ENCODE measurements at places on chromosomes 16 and 17.

DNA sequence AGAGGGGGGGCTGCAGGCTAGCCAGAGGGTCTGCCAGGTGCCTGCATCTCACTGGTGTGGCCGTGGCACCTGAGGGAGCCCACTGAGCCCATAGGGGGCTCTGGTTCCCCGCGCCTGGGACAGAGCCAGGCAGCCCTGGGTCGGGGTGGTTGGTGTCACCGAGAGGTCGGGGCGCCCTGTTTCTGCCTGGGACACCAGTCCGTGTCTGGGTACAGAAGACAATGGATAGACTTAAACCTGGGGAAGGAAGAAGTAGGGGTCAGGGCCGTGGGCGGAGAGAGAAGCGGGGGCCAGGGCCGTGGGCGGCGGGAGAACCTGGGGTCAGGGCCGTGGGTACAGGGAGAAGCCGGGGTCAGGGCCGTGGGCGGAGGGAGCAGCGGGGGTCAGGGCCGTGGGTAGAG is 3.0 kb downstream of the RFNG start:
- no peak for DNase-seq

DNA sequence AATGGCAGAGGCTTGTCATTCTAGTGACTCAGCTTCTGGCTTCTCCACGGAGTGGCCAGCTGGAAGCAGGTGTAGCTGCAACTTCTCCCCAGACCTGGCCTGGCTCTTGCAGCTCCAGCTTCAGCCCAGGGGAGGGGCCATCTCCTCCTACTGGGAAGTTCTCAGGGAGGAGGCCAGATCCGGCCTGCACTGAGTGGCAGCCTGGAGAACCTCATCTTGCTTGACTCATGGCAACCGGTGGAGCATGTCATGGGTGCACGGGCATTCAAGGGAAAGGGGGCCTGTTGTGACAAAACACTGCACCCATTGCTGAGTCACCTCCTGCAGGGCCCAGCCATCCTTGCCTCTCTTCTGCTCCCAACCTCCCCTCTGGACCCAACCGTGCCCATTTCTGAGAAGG is 273.9 kb upstream of the MAF start:
- no peak for DNase-seq

- DNase-seq = no peak
These were observed 80.9 kb upstream of the STAC2 start for GRCh38 chr17:39306509-39307212.

DNA sequence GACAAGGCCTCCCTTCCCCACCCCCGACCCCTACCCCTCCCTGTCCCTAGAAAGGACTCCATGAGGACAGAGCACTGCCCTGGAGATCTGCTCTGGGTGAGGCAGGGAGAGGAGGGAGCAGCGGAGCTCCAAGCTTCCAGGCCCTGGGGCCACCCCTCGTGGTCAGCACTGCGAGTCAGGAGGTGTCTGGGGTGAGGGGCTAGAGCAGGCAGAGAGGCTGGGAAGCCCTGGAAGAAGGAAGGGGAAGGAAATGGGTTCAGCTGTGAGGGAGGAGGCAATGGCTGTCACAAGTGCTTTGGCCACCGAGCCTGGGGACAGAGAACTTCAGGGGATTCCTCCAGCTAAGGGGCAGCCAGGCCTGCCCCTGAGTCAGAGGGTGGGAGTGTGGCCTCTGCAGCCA is 28.2 kb upstream of the DNAI2 start:
- DNase-seq = no peak

Measured in stimulated activated CD8-positive, alpha-beta memory T cell treated with anti-CD3 and anti-CD28 coated beads, Interleukin-12 subunit alpha, Interleukin-12 subunit beta, amount 100 ng/mL, for 1 hour (primary cell).